ENCODE measurements at places on chromosomes 7 and 10.

- DNase-seq = no peak
Measured at GRCh38 chr7:102291056-102291915, 4.6 kb downstream of the SH2B2 start.

DNA sequence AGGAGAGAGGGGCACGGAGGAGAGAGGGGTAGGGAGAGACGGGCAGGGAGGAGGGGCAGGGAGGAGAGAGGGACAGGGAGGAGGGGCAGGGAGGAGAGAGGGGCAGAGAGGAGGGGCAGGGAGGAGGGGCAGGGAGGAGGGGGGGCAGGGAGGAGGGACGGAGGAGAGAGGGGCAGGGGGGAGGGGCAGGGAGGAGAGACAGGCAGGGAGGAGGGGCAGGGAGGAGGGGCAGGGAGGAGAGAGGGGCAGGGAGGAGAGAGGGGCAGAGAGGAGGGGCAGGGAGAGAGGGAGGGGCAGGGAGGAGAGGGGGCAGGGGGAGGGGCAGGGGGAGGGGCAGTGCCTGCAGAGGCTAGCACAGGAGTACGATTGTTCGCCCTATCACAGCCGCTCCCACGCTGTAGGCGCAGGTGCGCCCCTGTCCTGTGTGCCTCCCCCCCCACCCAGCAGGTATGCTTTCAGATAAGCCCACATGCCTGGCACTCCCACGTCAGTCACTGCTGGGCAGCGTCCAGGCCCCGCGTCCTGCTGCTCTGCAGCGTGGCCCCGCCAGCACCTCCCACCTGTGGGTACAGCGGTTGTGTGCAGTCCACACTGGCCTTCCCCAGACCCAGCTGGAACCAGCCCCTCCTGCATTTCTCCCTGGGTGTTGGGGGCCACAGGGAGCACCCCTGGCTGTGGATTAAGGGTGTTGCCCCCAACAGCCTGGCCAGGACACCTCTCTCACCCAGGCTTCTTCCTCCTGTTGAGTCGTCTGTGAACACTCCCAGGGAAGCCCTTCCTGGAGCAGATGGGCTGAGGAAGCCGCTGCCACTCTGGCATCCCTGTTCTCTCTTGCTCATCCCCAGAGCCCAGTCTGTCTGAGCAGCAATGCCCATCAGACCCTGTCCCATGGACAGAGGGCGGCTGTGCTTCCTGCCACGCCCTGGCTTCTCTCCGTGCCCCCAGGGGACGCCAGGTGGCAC is 10.8 kb downstream of the NKX6-2 start:
- no peak for DNase-seq

- DNase-seq = no peak
Measured at GRCh38 chr10:86480571-86480970, 41.0 kb downstream of the WAPL start.

DNA sequence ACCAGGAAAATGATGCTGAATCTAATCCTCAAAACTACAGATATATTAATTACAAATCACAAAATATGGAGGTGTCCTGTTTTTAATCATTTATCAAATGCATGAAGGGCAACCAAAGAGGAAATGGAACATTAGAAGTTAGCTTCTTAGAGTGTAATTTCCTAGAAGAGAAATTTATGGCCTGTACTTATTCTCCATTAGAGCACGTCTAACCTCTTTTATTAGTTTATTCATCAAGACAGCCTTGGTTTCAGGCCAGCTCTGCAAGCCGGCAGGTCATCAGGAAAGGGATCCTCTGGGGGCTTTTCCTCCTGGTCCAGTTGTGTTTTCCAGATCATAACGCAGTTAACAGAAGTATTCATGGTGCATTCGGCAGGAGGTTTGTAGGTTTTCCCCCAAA is 517.6 kb downstream of the KCNMA1 start:
- DNase-seq = no peak

GRCh38 chr10:128070721-128071416 is 55.4 kb downstream of the MKI67 start:
- DNase-seq = no peak
